ENCODE measurements at places on chromosomes 2 and 18. TPM values are rescaled to one million over a fixed set of nuclear protein-coding genes. Genes with fewer than 3 reads are reported as not detected.

GRCh38 chr2:217228732-217229131 lies 368.9 kb upstream of the TNP1 start:
- peak; percentile 45 for DNase-seq

DNA sequence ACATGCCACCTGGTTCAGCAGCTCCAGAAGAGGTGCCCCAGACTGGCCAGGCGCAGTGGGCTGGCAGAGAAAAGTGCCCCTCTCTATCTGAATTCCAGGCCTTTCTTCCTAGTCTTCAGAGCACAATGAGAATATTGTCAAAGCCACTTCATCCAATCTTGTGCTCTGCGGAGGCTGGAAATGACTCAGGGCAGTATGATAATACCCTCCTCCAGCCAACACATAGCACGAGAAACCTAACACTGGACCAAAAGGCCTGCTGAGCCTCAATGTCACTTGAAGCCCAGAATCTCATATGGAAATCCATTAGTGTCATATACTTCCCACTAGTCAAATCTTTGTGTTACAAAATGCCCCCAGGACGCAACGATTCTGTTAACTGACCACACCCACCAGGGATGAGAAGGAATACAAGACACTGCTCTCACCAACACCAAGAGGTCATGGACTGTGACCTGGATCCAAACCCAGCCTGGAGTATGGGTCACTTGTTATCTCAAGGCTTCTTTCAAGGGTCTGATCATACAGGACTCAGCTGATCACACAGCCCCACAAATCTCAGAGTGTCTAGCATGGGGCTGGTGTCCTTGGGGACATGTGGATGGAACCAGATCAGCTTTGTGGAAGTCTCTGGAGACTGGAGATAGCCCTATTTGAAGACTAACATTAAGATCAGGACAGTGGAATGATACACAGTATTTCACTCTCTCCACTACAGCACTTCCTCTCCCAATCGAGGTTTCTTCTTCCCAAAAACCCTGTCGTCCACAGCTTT lies 10.1 kb downstream of the KIF3C start:
- peak; percentile 76 for DNase-seq

- DNase-seq: no peak
Measured at GRCh38 chr18:37426586-37426985, 139.0 kb downstream of the CELF4 start.

DNA sequence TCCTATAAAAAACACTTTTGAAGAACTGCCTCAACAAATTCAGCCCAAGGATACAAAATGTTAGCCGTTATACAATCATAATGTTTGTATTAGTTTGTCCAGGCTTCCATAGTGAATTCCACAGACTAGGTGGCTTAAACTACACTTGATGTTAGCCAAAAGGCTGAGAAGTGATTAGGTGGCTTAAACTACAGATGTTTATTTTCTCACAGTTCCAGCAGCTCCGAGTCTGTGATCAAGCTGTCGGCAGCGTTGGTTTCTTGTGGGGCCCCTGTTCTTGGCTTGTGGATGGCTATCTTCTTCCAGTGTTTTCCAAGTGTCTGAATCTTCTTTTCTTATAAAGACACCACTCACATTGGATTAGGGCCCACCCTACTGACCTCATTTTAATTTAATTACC lies 31.5 kb upstream of the MFF start:
- DNase-seq: no peak

EMILIN1 gene
- 44.3 TPM for polyA plus RNA-seq

GRCh38 chr18:77130229-77131099 lies 2.1 kb downstream of the MBP start:
- DNase-seq: no peak

LYPD6 gene
- 3.7 TPM for polyA plus RNA-seq

PLGLB1 gene
- polyA plus RNA-seq: 0.41 TPM

DNA sequence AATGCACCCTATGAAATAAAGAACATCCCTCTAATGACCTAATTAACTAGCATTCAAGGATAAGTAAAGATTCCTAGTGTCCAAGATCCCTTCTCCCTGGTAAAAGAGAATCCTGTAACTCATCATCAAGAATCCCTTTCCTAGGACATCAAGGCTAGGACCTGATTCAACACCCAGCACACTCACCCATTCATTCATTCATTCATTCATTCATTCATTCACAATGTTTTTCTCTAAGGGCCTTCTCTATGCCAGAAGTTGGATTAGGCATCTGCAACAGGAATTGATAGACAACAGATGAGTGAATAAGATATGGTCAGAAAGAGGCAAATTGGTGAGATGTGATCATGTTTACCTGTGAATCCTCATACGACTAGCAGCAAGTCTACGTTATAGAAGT lies 126.8 kb downstream of the OSR1 start:
- no peak for DNase-seq

GRCh38 chr2:27308359-27308881 lies at the start of gene UCN:
Gene UCN (minus strand): TSS chr2:27308445. CDS start chr2:27307895, 550 bp downstream.
- peak; percentile 38 for DNase-seq
